ENCODE measurements at places on chromosomes 6 and 20. TPM values are rescaled to one million over a fixed set of nuclear protein-coding genes. Genes with fewer than 3 reads are reported as not detected.

DNA sequence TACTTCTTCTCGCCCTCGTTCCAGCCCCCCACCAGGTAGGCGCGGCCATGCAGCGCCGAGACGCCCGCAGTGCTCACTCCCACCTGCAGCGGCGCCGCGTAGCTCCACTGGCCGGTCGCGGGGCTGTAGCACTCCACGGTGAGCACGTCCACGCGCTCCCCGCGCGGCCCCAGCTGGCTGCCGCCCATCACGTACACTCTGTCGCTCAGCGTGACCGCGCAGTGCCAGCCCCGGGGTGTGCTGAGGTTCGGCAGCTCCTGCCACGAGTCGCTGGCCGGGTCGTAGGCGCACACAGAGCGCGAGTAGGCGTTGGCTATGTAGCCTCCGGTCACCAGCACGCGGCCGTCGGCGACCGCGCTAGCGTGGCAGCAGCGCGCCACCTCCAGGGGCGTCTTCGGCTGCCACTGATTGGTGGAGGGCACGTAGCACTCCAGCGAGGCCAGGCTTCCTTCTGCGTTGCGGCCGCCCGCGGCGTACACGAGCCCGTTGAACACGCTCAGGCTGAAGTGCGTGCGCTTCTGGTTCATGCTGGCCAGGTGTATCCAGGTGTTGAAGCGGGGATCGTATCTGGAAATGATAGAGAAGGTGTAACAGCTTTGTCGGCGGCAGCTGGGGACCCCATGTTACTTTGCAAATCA lies 13.7 kb downstream of the KLHL31 start:
- peak; percentile 83 for DNase-seq
- H3K27ac ChIP-seq: peak overlapping the region; percentile 77
- H3K4me3 ChIP-seq: peak overlapping the region; percentile 90
- peaks cover 5% of the 10 kb centered on the region for H3K27me3 ChIP-seq
- peaks cover 33% of the 10 kb centered on the region for H3K4me1 ChIP-seq

DNA sequence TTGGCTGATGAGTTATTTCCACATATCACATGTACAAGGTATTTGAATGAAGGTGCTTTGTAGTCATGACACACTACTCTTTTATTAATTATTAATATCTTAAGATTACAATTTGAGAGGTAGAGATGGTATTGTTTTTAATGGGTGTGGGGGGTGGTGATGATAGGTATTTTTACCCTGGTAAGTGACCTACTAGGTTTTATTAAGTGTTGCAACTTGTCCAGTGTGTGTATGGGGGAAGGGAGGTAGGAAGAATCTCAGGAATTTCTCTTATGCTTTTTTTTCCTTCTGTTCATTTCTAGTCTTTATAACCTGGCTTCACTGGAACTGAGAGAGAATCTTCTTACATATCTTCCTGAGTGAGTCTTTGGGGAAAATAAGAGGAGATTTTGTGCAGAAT lies 101.4 kb downstream of the LRRC1 start:
- H3K27ac ChIP-seq: no peak overlapping the region
- H3K36me3 ChIP-seq: no peaks in the 10 kb centered on the region
- H3K27me3 ChIP-seq: no peaks in the 10 kb centered on the region
- no peak overlapping the region for H3K4me3 ChIP-seq
- H3K4me1 ChIP-seq: peaks cover 7% of the 10 kb centered on the region
- no peak for DNase-seq

- H3K27ac ChIP-seq: peak overlapping the region; percentile 79
- no peak for DNase-seq
- H3K4me3 ChIP-seq: peak overlapping the region; percentile 92
- no peaks in the 10 kb centered on the region for H3K36me3 ChIP-seq
- H3K27me3 ChIP-seq: no peaks in the 10 kb centered on the region
Measured at GRCh38 chr20:43514648-43514999, 7.1 kb downstream of the L3MBTL1 start.

- no peak overlapping the region for H3K4me3 ChIP-seq
- H3K27ac ChIP-seq: no peak overlapping the region
- DNase-seq: no peak
- H3K36me3 ChIP-seq: no peaks in the 10 kb centered on the region
Measured at GRCh38 chr6:163348789-163349680, 65.5 kb upstream of the QKI start.

DNA sequence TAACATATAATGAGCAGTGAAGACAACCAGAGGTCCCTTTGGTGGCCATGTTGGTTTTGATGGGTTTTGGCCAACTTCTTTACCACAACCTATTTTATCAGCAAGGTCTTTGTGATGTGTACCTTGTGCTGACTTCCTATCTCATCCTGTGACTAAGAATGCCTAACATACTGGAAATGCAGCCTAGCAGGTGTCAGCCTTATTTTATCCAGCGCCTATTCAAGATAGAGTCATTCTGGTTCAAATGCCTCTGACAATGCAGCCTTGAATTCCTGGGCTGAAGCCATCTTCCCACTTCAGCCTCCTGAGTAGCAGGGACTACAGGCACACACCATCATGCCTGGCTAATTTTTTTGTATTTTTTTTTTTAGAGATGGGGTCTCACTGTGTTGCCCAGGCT lies 7.8 kb upstream of the TRIM38 start:
- peaks cover 15% of the 10 kb centered on the region for H3K36me3 ChIP-seq
- H3K27ac ChIP-seq: no peak overlapping the region
- DNase-seq: no peak
- no peaks in the 10 kb centered on the region for H3K27me3 ChIP-seq

GRCh38 chr6:145028144-145028818 lies 707.0 kb downstream of the EPM2A start:
- no peaks in the 10 kb centered on the region for H3K4me1 ChIP-seq
- H3K27me3 ChIP-seq: peaks cover 19% of the 10 kb centered on the region
- H3K36me3 ChIP-seq: no peaks in the 10 kb centered on the region

Gene SIRT5
- total RNA-seq: 10.0 TPM

Gene BFSP1
- total RNA-seq: 3.2 TPM

GRCh38 chr6:149095842-149096241 lies 221.7 kb upstream of the TAB2 start:
- peak; percentile 47 for DNase-seq
- peaks cover 51% of the 10 kb centered on the region for H3K36me3 ChIP-seq
- H3K4me1 ChIP-seq: peaks cover 73% of the 10 kb centered on the region
- H3K27me3 ChIP-seq: no peaks in the 10 kb centered on the region
- peak overlapping the region; percentile 97 for H3K27ac ChIP-seq

DNA sequence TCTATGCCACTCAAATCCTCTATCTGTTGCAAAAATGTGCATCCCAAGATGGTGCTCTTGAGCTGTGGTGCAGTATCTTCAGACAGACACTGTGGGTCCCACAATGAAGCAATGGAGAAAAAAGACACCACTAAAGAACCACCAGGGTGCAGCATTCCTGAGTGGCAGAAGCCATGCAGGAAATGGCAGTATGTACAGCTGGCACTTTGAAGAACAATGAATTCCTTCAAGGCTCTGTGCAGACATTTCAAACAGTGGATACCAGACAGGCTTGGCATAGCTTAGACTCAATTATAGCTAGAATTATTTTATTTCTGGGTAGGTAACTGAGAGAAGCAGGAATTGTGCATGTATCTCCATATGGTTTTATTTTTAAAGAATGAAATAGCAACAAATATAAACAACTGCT lies 24.0 kb upstream of the HDAC2 start:
- DNase-seq: peak; percentile 43
- no peak overlapping the region for H3K27ac ChIP-seq
- H3K27me3 ChIP-seq: peaks cover 17% of the 10 kb centered on the region
- no peaks in the 10 kb centered on the region for H3K4me1 ChIP-seq
- H3K36me3 ChIP-seq: no peaks in the 10 kb centered on the region

DNA sequence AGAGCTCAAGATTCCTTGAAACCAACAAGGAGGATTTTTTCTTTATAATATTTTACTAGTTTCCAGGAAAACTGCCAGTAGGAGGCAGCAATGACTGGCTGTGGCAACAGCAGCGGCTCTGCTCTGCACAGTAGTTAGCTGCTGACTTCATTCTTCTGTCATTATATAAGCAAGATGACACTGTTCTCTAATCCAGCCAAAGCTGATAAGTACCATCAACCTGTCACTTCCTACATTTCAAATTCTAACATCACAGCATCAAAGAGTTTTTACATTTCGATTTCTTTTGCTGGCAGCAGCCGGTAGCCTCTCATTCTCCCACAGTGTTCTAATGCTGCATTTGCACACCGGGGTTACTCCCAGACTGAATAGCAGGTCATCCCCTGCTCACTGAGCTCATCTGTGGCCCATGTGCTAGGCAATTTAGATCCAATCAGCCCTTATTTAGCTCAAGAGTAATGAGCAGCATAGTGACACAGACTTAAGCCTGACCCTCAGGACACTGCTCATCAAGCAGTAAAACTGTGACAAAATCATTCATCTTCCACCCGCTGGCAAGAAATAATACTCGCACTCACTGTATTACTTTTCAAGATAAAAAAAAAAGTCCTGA lies 67.8 kb downstream of the MMS22L start:
- peaks cover 21% of the 10 kb centered on the region for H3K36me3 ChIP-seq
- H3K27ac ChIP-seq: no peak overlapping the region
- H3K27me3 ChIP-seq: no peaks in the 10 kb centered on the region
- H3K4me3 ChIP-seq: no peak overlapping the region
- no peak for DNase-seq

DNA sequence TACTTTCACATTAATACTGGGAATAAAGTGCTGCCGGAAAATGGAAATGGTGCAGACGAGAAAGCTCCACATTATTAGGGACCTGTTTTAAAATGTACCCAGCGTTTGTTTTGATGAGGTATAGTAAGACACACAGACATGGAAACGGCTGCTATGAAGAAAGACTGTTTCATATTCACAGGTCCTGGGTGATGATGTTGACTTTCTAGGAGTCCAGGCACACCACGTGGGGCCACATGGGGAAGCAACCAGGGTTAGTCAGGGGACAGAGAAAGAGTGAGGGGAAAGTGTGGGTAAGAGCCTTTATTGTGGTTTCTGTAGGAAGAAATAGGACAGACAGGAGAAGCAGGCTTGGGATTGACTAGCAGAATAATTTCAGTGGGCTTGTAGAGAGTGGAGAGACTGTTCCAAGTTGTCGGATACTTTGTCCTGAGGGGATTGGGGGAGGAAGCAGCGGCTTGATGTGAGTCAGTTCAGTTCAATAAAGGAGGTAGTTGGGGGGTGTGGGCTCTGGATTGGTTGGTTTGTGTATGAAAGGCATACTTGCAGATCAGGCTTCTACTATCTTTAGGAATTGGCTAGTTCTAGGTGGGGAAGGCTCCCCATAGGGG lies 112.0 kb upstream of the MCHR2 start:
- DNase-seq: no peak
- no peaks in the 10 kb centered on the region for H3K4me1 ChIP-seq
- no peak overlapping the region for H3K4me3 ChIP-seq
- peaks cover 32% of the 10 kb centered on the region for H3K27me3 ChIP-seq

Gene COL12A1
- total RNA-seq: not detected

- H3K27ac ChIP-seq: no peak overlapping the region
- H3K4me3 ChIP-seq: no peak overlapping the region
- no peak for DNase-seq
- peaks cover 62% of the 10 kb centered on the region for H3K4me1 ChIP-seq
- peaks cover 30% of the 10 kb centered on the region for H3K36me3 ChIP-seq
Measured at GRCh38 chr20:839626-840025, 6.1 kb downstream of the FAM110A start.

DNA sequence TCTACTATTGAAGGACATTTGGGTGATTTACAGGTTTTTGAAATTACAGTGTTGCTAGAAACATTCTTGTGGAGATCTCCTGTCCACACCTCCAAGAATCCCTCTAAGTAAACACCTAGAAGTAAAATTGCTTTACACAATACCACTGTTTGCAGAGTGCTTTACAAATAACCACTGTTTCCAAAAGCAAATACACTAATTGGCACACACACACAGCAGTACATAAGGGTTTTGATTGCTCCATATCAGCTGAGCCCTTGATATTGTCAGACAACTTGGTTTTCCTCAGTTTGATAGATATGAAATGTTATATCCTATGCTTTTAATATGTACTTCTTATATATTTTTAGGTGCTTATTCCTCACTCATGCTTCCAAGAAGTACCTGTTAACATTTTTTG lies 6.3 kb downstream of the HMGN4 start:
- H3K4me3 ChIP-seq: no peak overlapping the region
- H3K4me1 ChIP-seq: peaks cover 40% of the 10 kb centered on the region
- no peaks in the 10 kb centered on the region for H3K27me3 ChIP-seq
- no peak for DNase-seq
- H3K27ac ChIP-seq: peak overlapping the region; percentile 31

Gene GHRH
- not detected for total RNA-seq

Gene EYS
- total RNA-seq: not detected

- H3K36me3 ChIP-seq: peaks cover 60% of the 10 kb centered on the region
- H3K27me3 ChIP-seq: no peaks in the 10 kb centered on the region
- no peak overlapping the region for H3K4me3 ChIP-seq
- H3K27ac ChIP-seq: no peak overlapping the region
- H3K4me1 ChIP-seq: peaks cover 16% of the 10 kb centered on the region
Measured at GRCh38 chr20:34927736-34928135, 27.9 kb downstream of the GSS start.

- no peaks in the 10 kb centered on the region for H3K27me3 ChIP-seq
- no peaks in the 10 kb centered on the region for H3K36me3 ChIP-seq
- no peak overlapping the region for H3K27ac ChIP-seq
Measured at GRCh38 chr6:86856937-86857563, 80.3 kb upstream of the HTR1E start.

DNA sequence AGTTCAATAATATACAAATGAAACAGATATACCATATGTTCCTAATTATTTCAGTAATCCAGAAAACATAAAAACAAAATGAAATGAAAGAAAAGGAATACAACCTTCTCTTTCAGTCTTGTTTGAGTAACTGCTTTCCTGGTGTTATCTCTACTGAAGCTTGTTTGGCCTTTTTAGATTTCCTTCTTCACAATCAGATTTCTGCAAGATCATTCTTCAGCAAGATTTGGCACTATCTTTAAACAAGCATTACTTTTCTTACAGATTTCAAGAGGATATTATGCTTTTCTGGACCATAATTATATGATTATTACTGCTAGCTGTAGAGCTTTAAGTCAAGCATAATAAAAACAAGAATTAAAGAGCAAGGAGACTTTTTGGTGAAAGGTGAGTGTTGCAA lies 120.2 kb downstream of the MYB start:
- no peak for DNase-seq
- H3K27me3 ChIP-seq: no peaks in the 10 kb centered on the region
- H3K4me3 ChIP-seq: no peak overlapping the region
- peaks cover 38% of the 10 kb centered on the region for H3K36me3 ChIP-seq
- H3K27ac ChIP-seq: no peak overlapping the region
- peaks cover 24% of the 10 kb centered on the region for H3K4me1 ChIP-seq

- H3K27ac ChIP-seq: no peak overlapping the region
- no peaks in the 10 kb centered on the region for H3K4me1 ChIP-seq
- no peaks in the 10 kb centered on the region for H3K36me3 ChIP-seq
Measured at GRCh38 chr20:12058216-12058615, 140.5 kb downstream of the BTBD3 start.

Gene RNF8
- total RNA-seq: 23.5 TPM

- H3K4me3 ChIP-seq: no peak overlapping the region
- H3K36me3 ChIP-seq: no peaks in the 10 kb centered on the region
- H3K27ac ChIP-seq: no peak overlapping the region
- H3K4me1 ChIP-seq: no peaks in the 10 kb centered on the region
- H3K27me3 ChIP-seq: no peaks in the 10 kb centered on the region
Measured at GRCh38 chr6:126625019-126625418, 285.1 kb downstream of the CENPW start.
